ENCODE measurements at places on chromosomes 5 and 9.

GRCh38 chr9:132622159-132622558, 39.8 kb downstream of the BARHL1 start:
- no peak for DNase-seq

- no peak for DNase-seq
Observed at GRCh38 chr5:76144513-76145274, 61.5 kb downstream of the SV2C start.

DNA sequence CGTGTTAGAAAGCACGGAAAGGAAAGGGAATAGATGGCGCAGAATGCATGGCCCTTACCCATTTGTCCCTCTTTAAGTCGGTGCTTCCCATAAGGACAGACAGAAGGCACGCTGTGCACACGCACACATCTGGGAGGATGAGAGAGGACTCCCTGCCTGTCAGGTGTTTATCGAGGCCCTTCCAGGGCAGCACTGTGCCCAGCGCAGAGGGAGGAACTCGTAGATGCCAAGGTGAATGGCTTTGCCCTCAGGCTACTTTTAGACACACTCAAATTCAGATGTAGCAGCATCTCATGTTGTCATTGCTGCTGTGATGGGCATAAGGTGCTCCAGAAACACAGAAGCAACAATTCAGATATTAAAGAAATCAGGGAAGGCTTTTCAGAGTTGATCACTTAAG, 70.2 kb upstream of the CTSL start:
- DNase-seq: no peak

DNA sequence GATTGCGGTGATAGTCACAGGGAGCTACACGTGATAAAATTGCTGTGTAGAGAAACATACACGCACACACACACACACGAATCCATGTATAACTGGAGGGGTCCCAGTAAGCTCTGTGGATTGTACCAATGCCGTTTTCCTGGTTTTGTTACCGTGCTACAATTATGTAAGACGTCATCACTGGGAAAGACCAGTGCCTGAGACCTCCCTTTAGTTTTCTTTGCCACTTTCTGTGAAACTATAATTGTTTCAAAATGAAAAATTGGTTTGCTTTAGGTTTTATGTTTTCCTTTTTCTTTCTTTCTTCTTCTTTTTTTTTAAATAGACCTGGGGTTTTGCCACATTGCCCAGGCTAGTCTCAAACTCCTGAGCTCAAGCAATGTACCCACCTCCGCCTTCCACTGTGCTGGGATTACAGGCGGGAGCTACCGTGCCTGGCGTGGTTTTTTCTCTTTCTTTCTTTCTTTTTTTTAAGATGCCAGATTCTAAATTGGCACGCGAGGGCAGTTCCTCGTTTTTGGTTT, 21.3 kb downstream of the OR2V2 start:
- no peak for DNase-seq

DNA sequence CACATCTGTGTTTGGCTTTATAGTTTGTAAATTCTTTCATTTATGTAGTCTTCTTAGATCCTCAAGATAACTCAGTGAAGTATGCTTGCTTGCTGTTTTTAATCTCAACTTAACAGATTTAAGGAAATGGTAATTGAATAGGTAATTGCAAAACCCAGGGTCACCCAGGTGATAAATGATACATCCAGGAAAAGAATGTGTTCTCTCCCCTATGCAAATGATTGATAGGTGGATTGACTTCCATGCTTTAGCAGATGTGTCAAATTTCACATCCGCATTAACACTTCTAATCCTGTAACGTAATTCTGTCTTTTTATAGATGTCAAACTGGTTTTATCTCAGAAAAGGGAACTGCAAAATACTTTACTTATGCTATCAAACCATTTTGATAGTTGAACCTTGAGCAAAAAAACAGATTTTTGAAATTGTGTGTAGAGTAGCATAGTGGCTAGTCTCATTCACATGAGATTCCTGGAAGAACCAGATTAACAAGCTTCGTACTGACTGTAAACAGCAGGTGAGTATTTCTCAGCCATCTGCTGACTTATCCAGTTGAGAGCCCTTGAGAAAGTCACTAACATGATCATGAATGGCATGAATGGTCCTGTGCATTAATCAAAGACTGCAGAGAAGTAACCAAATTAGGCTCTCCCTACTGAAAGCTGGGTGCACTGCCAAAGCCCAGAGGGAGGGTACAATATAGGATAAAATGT, 86.7 kb upstream of the PAM start:
- no peak for DNase-seq

DNA sequence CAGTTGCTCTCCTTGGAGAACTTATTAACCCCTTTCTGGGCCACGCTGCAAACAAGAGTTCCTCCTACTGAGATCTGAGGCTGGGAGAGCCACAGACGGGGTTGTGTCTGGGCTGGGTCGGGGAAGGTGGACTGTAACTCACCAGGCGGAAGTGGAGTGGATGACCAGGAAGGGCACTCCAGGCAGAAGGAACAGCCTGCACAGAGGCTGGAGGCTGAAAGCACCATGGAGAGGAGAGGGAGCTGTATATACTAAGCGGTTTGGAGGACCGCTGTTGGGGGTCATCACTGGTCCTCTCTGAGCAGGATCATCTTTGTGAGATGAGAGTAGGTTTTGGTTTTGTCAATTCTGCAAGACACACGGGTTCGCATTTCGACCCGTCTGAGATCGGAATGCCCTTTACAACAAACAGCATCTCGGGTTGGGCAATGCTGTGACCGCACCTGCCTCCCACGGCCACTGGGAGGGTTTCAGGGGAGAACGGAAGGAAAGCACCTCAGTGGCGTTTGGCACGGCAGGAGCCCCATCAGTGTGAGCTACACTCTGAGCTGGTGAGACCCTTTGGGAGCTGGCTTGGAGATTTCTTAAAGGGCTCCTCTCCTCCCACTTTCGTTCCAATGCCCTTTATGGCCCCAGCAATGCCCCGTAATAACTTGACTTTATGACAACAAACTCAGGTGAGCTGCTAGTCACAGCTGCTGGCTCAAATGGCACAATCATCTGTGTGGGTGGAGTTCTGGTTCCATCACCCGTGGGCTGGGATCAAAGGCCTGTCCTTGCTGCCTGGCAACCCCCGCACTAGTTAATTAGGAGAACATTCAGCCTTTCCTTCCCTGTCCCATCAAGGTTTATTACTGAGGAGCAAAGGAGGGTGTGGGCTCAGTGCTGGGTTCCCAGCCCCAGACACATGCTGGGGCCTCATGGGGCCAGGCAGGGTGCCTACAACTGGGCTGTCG, 18.7 kb upstream of the NEURL1B start:
- no peak for DNase-seq

DNA sequence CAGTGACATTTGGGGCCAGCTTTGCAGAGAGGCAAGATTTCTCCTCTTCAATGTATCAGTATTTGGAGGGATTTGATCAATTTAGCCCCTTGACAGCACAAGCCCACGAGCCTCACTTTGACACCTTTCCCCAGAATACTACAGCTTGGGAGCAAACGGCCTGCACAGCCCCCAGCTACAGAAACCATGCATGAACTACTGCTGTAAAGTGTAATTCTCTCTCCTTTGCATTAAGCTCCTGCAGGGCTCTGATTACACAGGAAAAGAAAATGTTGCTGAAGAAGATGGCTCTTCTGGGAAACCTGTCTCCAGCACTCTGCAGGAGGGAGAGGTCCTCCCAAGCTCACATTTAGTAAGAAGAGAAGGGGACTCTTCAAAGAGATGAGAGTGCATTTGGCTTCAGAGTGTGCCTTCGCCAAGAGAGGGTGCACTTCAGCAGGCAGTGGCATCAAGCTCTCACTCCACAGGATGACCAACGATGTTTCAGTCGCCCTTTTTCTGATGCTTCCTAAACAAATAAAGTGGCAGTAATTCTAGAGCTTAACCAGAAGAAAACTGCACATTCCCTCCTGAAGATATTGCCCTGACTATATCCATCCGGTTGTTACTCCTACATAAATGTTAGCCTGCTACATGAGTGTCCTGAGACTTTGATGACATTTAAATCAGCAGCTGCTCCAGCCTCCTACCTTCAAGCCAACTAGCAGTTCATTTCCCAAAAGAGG, 272.2 kb downstream of the AUH start:
- no peak for DNase-seq

- no peak for DNase-seq
Observed at GRCh38 chr9:118038713-118039112, 334.5 kb downstream of the TLR4 start.

DNA sequence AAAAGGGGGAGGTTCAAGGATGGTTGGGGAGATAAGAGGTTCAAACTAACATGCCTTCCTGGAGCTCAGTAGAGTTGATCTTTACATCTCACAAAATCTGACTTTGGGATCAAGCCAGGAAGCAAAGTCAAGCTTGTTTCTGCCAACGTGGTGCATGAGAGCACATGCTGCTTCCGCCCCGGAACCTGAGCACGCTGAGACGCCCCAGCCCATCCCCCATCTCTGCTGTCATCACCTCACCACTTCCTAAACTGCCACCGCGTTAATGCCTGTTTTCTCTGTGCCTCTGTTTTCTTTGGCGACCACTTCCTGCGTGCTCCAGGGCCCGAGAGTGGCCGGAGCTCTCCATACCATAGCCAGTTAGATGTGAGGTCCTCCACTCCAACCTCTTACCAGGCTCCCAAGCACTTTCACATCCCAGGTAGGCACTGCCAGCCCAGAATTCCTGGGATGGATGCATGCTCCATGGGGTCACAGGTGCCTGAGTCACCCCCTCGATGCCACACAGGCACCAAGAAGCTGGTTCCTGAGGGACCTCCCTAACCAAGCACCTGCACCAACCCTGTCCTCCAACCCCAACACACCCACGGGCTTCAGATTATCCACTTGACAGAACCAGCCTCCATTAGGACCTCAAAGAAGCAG, 31.2 kb upstream of the AFAP1L1 start:
- DNase-seq: no peak

- no peak for DNase-seq
Observed at GRCh38 chr5:75363726-75364495, 26.9 kb downstream of the HMGCR start.

DNA sequence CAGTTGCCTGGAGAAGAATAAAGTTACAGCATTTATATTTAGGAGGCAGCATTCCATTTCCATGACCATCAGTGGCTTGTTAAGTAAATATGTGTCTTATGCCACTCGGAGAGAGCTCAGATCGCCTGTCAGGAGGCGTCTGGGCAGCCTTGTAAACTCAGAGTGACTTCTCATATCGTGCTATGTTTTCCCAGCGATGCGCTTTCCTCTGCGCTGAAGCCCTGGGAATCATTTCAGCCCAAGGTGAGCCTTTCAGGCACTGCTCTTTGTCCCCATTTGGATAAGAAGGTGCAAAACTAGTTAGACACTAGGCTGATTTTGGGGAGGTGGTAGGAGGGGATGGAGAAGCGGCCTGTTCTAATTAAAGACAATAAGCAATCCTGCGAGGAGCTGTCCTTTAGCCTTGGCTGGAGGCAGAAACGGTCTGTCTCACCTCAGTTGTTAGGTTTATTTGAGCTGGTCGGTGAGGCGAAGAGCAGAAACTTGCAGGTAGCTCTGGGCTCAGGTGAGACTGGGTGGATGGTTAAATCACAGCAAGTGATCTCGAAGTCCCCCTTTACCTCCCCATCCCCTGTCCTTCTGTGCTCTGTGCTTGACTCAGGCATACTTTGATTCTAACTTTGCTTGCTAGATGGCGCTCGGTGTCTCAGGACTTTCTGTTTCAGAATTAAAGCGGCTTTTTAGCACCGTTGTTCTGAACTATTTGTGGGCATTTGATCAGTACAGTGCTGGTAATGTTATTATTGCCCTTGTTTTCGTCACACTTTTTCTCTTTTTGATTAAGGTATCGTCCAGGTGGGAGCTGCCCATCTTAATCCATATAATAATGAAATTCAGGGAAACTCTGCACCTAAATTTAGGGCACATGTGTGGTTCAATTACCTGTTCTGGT, 24.6 kb downstream of the NR2F1 start:
- DNase-seq: peak; percentile 77

- DNase-seq: no peak
Observed at GRCh38 chr9:76519075-76519835, 60.3 kb downstream of the GCNT1 start.

DNA sequence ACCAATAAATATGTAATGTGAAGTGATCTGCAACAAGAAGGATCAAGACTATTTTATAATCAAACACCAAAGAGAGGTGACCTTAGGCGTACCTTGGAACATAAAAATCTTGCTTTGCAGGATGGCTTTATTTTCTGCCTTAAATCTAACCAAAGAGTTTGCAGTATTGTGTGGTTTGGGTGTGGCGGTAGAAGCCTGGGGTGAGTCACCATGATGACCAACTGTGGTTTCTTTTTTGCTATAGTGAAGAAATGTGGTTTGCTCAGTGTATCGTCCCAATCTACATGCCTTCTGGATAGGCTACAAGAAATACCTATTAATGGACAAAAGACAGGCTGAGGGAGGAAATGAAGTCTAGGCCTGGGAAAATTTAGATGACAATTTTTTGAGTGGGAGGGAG, 5.1 kb upstream of the CAST start:
- no peak for DNase-seq

GRCh38 chr5:40606077-40606765, 73.5 kb upstream of the PTGER4 start:
- no peak for DNase-seq

GRCh38 chr5:147450606-147451005, 59.3 kb downstream of the DPYSL3 start:
- no peak for DNase-seq

- DNase-seq: no peak
Observed at GRCh38 chr5:66338828-66339227, 194.7 kb downstream of the SREK1 start.

DNA sequence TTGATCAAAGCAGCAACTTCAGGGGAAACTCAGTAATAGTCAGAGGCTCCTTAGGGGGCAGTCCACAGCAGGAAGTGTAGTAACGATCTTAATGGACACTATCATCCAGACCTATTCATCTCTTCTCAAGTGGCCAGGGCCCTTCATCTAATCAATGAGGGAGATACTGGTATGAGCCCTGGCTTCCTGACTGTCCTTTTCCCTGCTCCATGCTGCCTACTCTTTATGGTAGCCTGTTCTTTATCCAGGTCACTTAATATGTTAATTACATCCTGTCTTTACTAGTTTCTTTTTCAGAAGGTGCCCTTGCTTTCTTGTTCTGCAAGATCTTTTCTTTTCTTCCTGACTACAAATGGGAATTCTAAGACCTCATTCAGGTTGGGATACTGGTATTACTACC, 197.1 kb downstream of the CAVIN4 start:
- DNase-seq: no peak

- DNase-seq: no peak
Observed at GRCh38 chr9:80501635-80502034, 929.9 kb downstream of the TLE4 start.

- no peak for DNase-seq
Observed at GRCh38 chr9:9949368-9949767, 663.4 kb downstream of the PTPRD start.

DNA sequence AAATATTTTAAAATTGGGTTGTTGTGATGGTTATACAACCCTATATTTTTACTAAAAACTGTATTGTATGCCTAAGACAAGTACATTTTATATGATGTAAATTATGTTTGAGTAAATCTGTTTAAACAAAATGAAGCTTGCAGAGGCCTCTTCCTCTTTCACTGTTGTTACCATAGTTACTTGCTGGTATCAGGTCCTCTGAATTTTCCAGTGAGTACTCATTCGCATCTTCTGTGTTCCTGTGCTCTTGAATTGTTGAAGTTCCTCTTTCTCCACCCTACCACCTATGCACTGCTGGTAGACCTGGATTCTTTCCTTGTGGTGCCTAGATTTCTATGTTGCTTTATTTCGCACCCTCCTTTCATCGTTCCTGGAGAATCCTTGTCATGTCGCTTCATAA, 938.5 kb upstream of the ACO1 start:
- no peak for DNase-seq

Data from midbrain (tissue), 1 donor.